ENCODE measurements at places on chromosomes 2 and 18. TPM values are rescaled to one million over a fixed set of nuclear protein-coding genes. Genes with fewer than 3 reads are reported as not detected.

OR6B3 gene
- total RNA-seq: not detected

CCDC178 gene
- total RNA-seq: 1.8 TPM

TMEFF2 gene
- not detected for total RNA-seq

REG3G gene
- total RNA-seq: not detected

FBXO11 gene
- total RNA-seq: 48.4 TPM

CTDSP1 gene
- 72.3 TPM for total RNA-seq

TPO gene
- not detected for total RNA-seq

SNTG2 gene
- not detected for total RNA-seq

DSC3 gene
- total RNA-seq: 0.33 TPM

CCL20 gene
- 0.98 TPM for total RNA-seq

RSAD2 gene
- 0.33 TPM for total RNA-seq

FAM110C gene
- under 0.01 TPM for total RNA-seq

ABCG8 gene
- total RNA-seq: not detected

FSIP2 gene
- 0.33 TPM for total RNA-seq

PSTPIP2 gene
- 5.3 TPM for total RNA-seq

NPAS2 gene
- 32.3 TPM for total RNA-seq

C2orf81 gene
- 0.19 TPM for total RNA-seq

HSBP1L1 gene
- 5.7 TPM for total RNA-seq

FBLN7 gene
- total RNA-seq: 4.6 TPM

CD207 gene
- total RNA-seq: not detected

TTC31 gene
- 11.1 TPM for total RNA-seq

TMEM169 gene
- 0.48 TPM for total RNA-seq

ATG9A gene
- total RNA-seq: 66.6 TPM

ZC3H8 gene
- total RNA-seq: 27.1 TPM

CPLX4 gene
- total RNA-seq: not detected

DPP10 gene
- not detected for total RNA-seq

SGPP2 gene
- total RNA-seq: not detected

LRP2 gene
- total RNA-seq: not detected

ACMSD gene
- not detected for total RNA-seq

GALNT3 gene
- 0.33 TPM for total RNA-seq

VWA3B gene
- total RNA-seq: not detected

POTEJ gene
- 0.65 TPM for total RNA-seq

SCN2A gene
- not detected for total RNA-seq

SGO2 gene
- 6.2 TPM for total RNA-seq

INHBB gene
- 6.9 TPM for total RNA-seq

ANKRD30B gene
- not detected for total RNA-seq

SERPINB5 gene
- not detected for total RNA-seq

HTRA2 gene
- 42.8 TPM for total RNA-seq

TTC32 gene
- 7.2 TPM for total RNA-seq

NRP2 gene
- total RNA-seq: 443 TPM
